ENCODE measurements at places on chromosomes 16 and 17. TPM values are rescaled to one million over a fixed set of nuclear protein-coding genes. Genes with fewer than 3 reads are reported as not detected.

Gene ZNF469
- 0.04 TPM for total RNA-seq

Gene SEPTIN12
- total RNA-seq, result not detected

Gene LGALS9
- total RNA-seq, result 5.0 TPM

Gene ARHGAP27
- total RNA-seq, result 3.7 TPM

Gene MEIOB
- total RNA-seq, result 105 TPM

Gene KRT14
- not detected for total RNA-seq

GRCh38 chr16:87802670-87803069 is 36.9 kb upstream of the KLHDC4 start:
- DNase-seq, result no peak

DNA sequence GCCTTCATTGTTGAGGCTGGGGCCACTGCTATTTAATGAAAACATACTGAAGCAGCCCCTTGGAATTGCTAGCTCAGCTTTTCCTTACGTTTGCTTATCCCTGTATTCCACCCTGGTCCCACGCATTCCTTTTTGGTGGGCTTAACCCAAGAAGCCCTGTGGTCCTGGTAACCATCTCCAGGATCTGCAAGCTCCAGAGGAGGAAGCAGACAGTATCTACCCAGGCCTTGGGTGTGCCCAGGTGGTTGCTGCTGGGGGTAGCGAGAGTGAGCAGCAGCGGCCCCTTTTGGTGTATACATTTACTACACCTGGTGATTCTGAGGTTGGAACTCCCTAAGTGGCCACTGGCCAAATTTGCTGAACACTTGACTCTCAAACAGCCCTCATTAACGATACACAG is 97.7 kb downstream of the CBLN1 start:
- DNase-seq, result peak; percentile 35

- no peak for DNase-seq
Observed at GRCh38 chr17:549177-550040, 165.2 kb downstream of the VPS53 start.

DNA sequence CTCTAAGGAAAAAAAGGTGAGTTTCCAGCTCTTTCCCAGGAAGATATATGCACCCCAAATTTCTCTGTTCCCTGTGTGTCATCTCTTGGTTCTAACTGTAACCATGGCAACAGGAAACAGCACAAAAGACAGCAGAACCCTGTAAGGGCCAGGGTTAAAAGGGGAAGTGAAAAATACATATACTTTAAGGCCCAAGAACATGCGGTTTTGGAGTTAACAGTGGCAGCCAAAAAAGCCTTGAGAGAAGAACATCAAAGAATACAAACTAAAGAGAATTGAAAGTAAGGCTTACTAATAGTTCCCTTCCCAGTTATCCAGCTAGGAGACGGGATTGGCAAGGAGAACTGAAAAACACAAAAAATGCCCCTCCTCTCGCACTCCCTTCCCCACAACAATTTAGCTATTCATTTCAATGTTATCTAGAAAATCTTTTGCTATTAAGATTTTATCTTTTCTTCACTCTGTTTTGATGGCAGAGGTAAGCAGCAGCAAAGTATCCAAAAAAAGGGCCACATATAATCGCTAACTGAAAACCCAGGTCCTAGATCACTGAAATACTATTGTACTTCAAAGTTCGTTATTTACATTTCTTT is 1.5 kb downstream of the SPOP start:
- DNase-seq, result peak; percentile 67

- no peak for DNase-seq
Observed at GRCh38 chr17:77416105-77416713, 275.4 kb downstream of the SEC14L1 start.

- DNase-seq, result peak; percentile 80
Observed at GRCh38 chr17:81365148-81365600, 30.1 kb upstream of the BAHCC1 start.

- DNase-seq, result peak; percentile 39
Observed at GRCh38 chr17:47663912-47664623, 14.3 kb downstream of the KPNB1 start.

DNA sequence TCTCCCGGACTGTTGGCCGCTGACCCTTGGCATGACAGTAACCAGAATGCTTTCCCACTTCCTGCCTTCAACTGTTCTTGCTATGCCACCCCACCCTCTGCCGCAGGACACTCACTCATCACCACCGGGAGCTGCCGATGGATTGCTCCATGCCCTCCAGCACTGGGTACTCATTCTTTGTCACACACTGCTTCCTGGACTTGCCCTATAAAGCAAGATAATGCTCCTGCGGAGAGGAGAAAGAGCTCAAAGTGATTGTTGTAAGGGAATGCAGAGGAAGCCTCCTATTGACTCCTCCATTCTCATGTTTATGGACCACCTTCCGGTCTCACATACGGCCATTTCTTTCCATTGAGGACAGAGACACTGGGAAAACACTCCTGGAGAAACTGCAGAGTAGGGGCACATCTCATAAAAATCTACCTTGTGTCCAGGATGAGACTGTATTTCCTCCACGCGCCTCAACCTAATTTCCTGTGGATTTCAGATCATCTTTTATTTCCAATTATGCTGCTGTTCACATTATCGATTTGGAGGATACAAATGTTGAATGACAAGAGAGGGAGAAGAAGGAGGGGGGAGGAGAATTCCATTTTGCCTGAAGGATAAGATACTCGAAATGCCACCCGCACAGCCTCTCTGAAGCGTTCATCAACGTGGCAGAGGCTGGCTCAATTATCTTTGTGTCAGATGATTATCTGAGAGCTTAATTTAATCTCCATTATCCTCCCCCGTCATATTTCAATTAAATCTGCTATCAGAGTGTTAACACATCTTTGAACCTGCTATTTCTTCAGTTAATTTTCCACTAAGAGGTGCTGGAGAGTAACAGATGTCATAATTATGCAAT is 486.1 kb upstream of the SALL1 start:
- DNase-seq, result no peak

DNA sequence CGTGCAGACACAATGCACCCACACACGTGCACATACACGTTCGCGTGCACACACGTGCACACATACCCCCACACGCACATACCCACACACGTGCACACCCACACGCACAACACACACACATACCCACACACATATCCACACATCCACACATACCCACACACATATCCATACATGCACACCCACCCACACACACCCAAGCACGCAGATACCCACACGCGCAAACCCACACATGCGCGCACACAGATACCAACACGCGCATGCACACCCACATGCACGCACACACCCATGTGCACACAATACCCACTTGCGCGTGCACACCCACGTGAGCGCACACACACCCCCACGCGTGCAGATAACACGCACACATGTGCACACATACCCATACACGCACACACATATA is 26.8 kb upstream of the PVALEF start:
- no peak for DNase-seq

DNA sequence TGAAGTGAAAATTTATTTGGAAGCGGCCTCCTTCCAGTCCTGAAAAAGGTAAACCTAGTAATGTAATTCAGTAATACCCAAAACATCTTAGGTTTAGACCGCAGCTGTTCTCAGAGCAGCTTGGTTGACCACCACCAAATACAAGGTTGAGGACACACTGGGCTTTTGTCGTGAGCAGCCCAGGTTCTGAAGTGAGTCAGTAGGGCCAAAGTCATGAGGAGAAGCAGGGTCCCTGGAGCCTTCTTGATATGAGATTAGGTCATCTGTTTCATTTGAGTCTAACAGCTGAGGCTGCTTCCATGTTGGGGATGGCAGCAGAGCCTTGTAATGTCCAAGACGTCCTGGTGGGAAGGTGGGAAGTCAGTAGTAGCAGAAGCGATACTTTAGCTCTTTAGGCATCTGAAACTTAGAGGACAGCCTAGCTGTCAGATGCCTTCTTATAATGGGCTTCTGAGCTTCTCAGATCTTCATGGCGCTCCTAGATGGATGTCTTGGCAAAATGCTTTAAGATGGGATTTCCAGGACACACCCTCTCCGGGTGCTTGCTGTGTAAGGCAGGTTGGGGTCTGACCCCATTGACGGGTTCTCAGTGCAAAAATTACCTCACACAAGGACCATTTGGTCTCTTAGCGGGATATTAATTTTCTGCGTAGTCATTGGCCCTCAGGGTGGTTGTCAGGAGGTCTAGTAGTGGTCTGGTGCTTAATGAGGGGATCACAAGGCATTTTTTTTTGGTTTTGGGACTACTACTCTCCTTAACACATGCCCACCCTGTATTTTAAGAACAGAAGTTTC is 2.4 kb downstream of the ALKBH5 start:
- DNase-seq, result peak; percentile 34

DNA sequence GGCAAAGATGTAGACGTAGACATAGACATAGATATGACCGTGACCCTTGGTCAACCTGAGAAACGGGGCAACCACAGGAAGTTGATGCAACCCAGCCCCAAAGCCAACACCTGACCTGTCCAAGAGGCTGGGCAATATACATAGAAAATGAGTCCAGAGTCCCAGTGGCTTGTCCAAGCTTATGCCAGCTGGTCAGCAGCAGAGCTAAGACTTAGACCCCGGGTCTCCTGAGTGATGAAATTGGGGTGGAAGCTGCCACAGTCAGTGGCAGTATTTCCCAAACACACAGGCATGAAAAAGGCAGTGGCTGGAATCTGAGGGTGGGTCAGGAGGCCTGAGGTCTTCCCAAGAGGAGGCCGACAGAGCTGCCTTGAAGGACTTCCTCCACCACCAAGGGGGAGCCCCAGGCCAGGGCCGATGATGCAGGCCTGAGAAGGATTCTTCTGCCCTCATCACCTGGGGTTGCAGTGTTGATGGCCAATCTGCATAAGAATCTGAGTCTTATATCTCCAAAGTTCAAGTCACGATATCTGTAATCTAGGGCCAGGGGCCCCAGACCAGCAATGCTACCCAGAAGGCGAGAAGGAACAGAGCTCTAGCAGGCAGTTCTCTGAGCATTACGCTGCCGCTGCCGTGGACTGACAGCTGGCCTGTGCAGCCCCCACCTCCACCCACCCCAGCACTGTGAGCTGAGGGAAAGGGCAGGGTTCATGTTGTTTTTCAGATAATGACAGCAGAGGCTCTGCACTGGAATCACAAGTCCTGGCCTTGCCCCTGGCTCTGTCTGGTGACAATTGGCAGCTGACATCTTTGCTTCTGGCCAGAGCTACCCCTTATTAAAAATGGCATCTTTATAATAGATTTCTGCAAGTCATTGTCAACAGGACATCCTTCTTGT is 72.7 kb downstream of the GNAO1 start:
- DNase-seq, result peak; percentile 27

- DNase-seq, result peak; percentile 7
Observed at GRCh38 chr17:51540151-51540550, 279.8 kb downstream of the UTP18 start.

- DNase-seq, result no peak
Observed at GRCh38 chr17:81991684-81992305, 14.4 kb downstream of the ASPSCR1 start.

GRCh38 chr17:606508-607250 is 108.0 kb downstream of the VPS53 start:
- DNase-seq, result no peak

- no peak for DNase-seq
Observed at GRCh38 chr17:76904116-76904515, 35.9 kb downstream of the MGAT5B start.

Data from K562 (cell line).